Breast epithelium (tissue), 4 donors: ENCODE measurements at places on chromosomes 7 and 10.

DNA sequence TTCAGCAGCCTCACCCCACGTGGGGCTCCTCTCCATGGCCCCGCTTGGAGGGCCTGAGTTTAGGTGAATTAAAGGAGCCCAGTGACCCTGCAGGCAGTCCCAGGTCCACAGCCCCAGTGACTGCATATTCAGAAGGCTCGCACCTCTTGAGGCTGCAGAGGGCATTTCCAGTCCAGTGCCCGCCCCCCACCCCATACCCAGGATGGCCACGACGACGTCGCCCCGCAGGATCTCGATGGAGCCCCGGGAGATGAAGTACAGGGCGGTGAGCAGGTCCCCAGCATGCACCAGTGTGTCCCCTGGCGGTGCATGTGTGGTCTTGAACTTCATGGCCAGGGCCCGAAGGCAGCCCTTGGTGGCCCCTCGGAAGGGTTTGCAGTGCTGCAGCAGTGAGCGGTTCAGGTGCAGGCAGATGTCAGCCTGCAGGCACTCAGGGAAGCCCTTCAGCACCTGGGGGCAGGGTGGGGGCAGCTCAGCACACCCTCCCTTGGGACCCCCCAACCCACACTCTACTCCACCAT, 28.1 kb downstream of the KCNH2 start:
- no peak for DNase-seq

DNA sequence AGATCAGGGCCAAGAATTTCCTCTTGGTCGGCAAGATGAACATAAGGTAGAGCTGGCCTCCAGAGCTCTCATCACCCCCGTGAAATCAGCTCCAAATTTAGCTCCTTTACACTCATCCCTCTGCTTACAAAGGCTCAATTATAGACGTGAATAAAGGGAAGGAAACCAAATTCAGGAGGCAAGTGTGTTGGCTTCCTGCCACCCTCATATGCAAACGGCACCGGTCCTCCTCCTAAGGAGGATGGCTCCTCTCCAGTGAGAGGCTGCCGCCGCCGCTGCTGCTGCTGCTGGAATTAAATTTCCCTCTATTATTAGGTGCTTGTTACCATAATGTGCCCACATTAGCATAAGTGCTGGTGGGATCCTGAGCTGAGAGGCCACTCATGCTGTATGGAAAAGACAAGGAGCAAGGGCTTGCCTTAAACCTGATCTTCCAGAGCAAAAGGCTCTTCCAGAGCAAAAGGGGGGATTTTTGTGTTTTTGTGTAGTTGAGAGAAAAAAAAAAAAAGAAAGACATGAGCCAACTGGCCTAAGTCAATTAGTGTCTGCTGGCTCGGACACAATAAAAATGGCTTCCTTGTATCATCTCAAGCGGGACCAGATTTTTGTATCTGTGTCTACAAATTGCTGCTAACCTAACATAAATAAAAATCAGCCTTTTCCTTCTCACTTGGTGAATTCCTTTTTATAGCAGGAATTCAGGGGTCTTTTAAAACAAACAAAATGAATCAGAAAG, 68.4 kb downstream of the CDHR3 start:
- no peak for DNase-seq

DNA sequence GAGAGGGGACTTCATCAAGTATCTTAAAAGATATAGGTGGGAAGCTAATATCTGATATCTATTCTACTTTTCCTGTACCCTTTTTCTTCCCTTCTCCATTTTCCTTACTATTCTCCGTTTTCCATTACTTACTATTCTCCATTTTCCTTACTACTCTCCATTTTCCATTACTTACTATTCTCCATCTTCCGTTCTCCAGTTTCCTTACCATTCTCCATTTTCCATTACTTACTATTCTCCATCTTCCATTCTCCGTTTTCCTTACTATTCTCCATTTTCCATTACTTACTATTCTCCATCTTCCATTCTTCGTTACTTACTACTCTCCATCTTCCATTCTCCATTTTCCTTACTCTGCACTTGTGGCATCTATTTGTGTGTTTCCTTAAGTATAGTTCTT, 39.3 kb downstream of the STEAP4 start:
- no peak for DNase-seq

DNA sequence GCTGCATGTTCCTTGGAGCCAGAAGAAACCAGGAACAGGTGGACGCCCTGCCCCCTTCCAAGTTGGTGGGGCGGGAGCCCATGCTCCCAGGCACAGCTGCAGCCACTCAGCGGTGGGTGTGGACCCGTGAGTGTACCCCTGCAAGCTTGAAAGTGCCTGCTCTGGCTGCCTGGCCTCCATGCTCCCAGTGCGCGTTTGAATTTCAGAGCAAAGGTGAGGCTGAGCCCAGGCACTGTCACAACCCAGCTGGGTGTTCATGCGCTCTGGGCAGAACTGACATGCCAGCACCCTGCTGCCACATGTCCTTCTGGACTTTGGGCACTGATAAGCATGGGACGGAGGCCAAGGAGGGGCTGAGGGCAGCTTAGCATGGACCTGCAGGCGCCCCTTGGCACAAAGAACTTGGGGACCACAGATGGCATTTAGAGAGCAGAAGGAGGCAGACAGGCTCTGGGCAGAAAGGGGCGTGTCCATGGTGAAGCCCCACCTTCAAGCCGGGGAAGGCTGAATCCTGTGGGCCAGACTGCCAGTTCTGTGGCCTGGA, 402.0 kb upstream of the NRG3 start:
- no peak for DNase-seq

GRCh38 chr7:44661233-44661632, 54.8 kb downstream of the OGDH start:
- DNase-seq: no peak

- no peak for DNase-seq
Measured at GRCh38 chr7:50273870-50274269, 30.6 kb upstream of the IKZF1 start.

GRCh38 chr10:102118867-102119266, 1.3 kb downstream of the LDB1 start:
- DNase-seq: peak; percentile 53

GRCh38 chr7:140375323-140375722, 23.0 kb downstream of the SLC37A3 start:
- DNase-seq: no peak

- no peak for DNase-seq
Measured at GRCh38 chr7:21550821-21551531, 8.1 kb downstream of the DNAH11 start.

GRCh38 chr10:128096486-128097199, 29.6 kb downstream of the MKI67 start:
- DNase-seq: no peak

DNA sequence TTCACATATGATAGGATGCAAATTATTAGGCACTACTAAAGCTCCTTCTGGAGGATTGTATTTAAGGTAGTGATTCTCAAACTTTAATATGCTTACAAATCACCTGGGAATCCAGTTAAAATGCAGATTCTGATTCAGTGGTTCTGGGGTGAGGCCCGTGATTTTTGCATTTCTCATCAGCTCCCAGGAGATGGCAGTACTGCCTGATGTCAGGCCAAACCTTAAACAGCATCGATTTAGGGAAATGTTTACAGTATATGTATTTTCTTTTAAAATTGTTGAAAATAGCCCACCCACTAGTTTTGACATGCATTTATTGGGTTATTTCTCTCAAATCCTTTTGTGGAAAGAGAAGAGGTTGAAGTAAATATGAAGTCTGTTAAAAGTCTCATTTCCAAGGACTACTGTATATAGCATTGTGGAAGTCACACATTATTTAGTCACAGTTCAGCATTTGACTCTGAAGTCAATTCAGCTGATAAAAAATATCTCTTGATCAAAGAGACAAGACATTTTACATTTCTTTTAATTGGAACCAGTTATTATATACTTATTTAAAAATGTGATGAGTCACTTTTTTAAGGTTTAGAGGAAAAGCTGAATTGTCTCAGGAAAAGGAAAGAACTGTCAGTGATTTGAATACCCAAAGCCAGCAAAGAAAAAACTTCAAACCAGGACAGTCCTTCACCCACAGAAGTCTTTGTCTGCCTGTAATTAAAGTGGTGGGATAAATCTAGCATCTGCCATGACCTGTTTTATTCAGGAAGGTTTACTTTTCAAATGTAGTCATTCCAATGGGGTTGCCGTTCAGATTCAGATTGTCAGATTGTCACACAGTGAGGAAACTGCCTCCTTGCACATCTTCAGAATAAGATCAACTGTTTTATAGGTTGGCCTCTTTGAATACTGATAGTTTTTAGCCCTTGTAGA, 21.1 kb upstream of the HBP1 start:
- DNase-seq: no peak

- no peak for DNase-seq
Measured at GRCh38 chr7:6505685-6506559, 45.3 kb downstream of the GRID2IP start.

DNA sequence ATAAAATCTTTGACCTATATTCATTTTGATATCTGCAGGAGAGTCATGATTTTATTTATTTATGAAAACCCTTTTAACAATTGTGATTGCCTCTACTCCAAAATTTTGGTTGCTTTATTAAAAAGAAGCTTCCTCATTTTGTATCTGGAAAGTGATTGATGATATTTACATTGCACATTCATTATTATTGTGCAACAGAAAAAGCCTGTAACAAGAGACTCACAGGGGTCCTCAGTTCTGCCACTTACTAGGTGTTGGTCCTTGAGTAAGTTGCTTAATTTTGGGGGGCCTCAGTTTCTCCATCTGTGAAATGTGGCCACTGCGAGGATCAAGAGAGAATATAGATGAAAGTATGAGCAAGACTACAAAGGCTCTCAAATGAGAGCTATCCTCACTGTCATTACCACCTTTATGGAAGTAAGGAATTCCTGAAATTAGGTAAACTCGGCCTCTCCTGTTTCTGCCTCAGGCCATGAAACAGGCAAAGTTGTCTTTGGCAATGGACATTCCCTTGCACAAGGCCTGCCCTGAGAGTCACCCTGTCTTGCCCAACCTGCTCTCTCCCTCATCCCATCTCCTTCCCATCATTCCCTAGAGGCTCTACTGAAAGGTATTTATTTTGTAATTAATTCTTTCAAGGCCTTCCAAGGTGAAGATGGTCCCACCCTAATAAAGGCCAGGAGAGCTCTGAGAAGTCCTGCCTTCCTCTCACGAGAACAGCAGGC, 66.1 kb upstream of the ABLIM1 start:
- DNase-seq: no peak

DNA sequence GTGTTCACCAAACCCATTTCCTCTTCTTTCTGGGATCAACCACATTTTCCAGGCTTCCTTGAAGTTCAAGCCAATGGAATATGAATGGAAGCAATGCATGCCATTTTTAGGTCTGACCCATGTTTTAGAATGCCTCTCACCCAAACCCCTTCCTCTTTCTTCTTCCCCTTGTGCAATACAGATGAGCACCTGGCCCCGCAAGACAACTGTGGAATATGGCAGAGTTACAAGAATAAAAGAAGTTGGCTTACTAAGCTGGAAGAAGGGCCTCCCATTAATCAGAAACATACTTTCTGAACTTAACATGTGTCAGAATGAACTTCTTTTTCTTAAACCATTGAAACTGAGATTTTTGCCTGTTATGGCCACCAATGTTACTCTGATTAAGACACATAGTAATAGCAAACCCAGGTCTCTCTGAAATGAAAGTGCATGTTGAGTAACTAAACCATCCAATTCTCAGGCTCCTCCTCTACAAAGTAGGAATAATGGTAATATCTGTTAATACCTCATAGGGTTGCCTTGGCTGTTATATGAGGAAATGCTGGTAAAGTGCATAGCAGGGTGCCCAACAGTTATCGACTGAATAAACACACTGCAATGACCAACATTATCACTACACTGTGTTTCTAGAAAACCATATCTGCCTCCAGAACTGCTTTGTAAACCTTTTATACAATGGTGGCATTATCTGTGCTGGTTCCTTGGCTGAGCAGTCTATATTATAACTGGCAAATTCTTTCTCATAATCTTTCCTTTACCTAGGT, 382.2 kb upstream of the NRP1 start:
- DNase-seq: no peak

GRCh38 chr10:92595505-92595904, 2.6 kb downstream of the KIF11 start:
- no peak for DNase-seq

DNA sequence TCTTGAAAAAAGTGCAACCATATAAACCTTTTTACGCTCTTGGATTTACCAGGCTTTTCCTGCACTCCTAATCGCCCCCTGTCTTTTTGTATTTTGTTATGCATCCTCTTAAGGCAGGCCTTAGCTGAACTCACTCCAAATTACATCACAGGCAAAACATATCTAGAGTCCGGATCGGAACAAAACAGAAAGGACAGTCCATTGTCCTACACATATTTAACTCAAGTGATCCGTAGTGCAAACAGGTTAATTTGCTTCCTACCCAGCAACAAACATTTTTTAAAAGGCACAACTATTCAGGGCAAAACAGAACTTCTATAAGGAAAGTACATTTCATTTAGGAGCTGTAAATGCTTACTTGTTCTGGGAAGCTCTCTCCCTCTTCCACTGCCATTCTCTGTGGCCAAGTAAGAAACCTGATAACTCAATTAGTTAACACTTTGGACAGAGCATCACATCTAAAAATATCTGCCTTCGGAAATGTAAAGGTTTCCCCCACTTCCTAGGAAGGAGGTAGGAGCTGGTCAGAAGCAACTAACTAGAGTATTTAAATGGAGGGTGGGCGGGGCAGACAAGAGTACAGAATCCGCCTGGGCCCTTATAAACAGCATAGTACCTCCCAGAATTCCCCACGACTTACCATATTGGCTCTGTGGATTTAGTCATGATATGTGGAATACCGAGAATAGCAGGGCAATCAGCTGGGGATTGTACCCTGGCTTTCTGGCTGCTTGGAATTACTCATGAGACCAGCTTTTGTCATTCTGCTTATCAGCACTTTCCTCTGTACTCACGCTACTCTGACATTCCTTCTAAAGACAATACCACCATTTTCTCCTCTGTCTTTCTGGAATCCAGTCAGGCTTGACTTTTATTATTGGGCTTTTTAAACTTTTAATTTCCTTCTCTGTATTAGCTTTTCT, 89.5 kb downstream of the ANK3 start:
- DNase-seq: no peak

GRCh38 chr7:26153823-26154783, 2.1 kb downstream of the NFE2L3 start:
- no peak for DNase-seq

- DNase-seq: no peak
Measured at GRCh38 chr7:84841809-84842208, 345.0 kb downstream of the SEMA3D start.

DNA sequence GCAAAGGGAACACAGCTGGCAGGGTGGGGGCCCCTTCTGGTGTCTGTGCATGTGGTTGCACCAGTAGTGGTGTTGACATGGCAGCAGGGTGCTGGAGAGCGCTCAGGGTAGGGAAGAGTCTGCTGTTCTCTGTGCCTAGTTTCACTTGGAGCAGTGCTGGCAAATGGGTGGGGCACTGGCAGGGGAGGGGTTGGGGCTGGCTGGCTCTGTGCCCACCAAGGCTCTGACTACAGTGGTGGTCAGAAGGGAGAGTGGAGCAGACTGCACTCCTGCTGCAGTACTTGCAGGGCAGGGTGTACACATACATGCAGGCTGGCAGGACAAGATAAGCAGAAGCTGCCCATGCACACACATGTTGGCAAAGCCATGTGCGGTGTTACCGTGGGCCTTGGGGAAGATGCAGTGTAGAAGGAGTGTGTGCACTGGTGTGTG, 18.2 kb downstream of the FAM25A start:
- no peak for DNase-seq

- DNase-seq: no peak
Measured at GRCh38 chr7:138295049-138295637, 164.9 kb upstream of the TRIM24 start.
